ENCODE measurements at places on chromosomes 1 and 21.

GRCh38 chr1:243921111-243921510 is 71.1 kb upstream of the AKT3 start:
- DNase-seq = no peak

DNA sequence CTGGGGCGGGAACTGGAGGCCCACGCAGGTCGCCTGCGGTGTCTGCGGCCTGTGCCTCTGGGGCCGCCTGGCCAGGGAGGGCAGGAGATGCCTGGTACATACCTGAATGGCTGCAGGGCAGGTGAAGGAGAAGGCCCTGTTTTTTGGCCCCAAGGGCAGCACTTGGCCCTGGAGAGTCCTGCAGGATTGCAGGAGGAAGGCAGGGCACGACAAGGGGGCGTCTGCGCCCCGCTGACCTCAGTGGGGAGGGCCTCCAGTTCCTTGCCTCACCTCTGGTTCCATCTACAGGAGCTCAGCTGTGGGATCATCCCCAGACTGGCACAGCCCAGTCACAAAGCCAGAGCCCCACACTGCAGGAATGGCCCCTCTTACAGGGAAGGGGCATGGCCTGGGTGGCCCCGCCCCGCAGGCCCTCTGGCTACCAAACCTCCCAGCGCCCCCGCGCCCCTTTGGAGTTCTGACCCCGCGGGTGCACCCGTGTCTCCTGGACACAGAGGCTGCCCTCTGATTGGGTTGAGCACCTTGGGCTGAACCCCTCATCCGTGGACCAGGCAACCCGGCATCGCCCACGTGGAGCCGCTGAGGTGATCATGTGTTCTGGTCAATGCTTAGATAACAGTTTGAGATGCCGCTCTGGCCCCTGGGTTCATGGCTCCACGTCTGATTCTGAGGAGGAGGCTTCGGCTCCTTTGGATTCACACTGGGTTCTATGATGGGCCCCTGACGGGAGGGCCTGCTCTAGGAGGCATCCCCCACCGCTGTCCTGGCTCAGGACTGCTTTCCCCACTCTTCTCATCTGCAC is 1.3 kb upstream of the PEX10 start:
- no peak for DNase-seq

GRCh38 chr1:32766328-32766972 is 50.7 kb downstream of the YARS1 start:
- no peak for DNase-seq

GRCh38 chr21:17390569-17390968 is 122.3 kb upstream of the CXADR start:
- no peak for DNase-seq
